ENCODE measurements at places on chromosomes 2 and 18.
A peak's percentile ranks its signal among the peaks of the same experiment; 100 is the strongest.

DNA sequence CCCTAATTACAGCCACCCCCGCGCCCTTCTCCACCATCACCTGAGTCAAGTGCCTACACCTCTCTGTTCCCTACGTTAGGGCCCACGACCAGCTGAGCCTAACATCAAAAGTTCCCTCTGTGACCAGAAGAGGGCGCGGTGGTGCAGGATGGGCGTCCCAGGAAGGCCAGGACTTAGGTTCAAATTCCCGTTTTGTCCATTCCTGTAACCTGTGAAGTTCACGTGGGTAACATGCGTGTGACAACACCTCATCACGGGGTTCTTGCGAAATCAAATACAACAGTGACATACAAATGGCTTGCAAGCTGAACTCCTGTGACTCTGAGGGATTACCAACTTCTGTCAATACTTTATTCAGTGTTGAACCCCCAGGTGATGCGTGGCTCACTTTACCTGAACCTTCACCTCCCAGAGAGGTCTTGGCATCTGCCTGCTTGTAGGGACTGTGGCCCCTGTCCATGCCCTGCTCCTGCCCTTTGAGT is 207.9 kb downstream of the ARL4C start:
- DNase-seq = peak; percentile 62

DNA sequence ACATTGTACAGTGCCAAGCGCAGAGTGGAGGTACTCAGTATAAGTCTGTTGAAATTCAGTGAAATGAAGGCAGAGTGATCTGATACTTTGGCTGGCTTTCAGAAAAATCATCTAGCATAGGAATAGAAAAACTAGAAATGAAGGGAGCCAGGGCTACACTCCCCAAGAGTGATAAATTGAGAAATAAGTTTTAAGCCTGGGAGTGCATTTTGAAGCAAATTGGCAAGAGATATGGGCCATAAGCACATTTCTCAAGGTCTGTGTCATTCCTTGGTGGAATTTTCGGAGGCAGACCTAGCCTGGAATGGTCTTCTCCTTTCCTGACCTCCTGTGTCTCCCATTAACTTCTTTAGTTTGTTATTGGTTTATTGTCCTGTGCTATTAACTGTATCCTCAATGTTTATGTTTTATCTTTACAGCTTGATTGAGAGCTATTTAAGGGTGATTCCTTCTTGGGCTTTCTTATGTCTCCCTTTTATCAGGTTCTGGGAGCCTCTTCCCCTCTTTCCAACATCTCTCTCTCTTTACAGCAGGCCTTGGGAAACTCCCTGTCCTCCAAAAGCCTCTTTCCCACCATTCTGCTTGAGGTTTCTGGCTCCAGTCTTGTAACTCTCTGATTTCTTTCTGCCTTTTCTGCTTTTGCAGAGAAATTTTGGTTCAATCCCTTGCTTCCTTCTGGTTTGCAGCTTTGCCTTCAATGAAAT is 649.5 kb downstream of the SLC4A3 start:
- DNase-seq = peak; percentile 82

DNA sequence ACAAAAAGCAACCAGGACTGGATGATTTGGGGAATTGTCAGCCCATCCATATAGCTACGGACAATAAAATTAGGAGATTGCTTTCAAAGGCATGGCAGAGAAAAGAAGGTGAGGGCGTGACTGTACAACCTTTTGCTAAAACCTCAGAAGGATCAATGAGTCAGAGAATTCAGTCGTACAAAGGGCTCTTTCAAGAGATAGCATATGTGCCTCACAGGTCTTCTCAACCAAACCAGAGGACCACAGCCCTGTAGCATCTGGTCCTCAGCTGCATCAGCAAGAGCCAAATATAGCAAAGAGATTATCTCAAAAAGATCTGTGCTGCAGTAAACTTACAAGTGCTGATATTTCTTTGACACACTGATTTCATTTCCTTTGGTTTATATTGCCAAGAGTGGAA is 149.9 kb upstream of the RAB6C start:
- DNase-seq = no peak

- DNase-seq = peak; percentile 38
Observed at GRCh38 chr2:41922177-41922576, 125.6 kb upstream of the PKDCC start.

DNA sequence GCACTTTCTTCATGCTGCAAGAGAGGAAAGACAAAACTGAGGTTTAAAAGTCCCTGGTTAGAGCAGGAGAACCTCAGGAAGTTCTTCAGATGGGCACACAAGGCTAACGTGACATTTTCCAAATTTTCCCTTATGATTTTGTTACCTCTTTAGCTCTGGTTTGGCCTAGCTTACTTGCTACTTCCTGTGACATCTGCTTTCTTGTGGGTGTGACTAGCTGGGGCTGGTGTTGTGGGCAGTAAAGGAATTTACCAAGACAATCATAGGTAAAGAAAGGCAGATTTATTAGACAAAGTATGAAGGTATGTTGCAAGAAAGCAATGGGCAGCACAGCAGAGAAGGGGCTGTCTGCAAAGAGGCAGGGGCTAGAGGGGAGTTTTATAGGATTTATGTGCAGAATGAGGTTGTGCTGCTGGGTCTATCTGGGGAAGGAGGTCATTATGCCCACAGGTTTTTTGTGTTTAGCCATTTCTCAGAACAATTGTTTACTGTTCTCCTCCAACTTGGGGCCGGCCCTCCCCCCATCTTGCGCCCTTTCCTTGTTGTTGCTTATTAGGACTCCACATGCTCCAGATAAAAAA is 6.7 kb upstream of the TNP1 start:
- DNase-seq = peak; percentile 29

DNA sequence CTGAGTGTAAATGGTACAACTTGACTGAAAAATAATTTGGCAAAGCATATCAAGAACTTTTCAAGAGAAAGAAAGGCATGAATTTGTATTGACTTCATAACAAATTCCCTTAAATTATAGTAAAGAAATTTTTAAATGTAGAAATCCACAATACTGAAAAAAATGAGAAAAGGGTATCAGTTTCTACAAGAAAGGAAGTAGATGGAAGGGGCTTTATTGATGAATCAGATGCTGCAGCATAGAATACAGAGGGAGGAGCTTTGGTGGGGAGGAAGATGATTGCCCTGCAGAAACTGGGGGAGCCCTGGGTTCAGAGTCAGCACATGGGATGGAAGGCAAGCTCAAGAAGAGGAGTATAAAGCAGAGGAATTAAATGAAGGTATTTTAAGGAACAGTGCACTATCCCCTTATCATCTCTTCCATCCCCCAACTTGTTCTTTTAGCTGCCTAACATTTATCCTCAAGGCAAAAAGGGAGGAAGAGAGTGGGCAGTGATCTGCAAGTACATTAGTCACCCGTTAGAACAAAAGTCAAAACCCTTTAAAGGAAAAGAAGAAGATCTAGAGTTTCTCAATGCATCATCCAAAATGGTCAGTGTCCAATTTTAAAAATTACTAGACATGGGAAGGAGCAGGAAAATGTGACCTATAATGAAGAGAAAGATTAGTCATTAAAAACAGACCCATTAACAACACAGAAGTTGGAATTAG is 77.7 kb downstream of the KCTD18 start:
- DNase-seq = no peak

- DNase-seq = no peak
Observed at GRCh38 chr2:7931808-7932207, 750.0 kb upstream of the ID2 start.

- no peak for DNase-seq
Observed at GRCh38 chr2:98822301-98823164, 91.6 kb upstream of the MGAT4A start.

GRCh38 chr18:67597759-67598158 is 81.2 kb upstream of the DSEL start:
- DNase-seq = no peak

DNA sequence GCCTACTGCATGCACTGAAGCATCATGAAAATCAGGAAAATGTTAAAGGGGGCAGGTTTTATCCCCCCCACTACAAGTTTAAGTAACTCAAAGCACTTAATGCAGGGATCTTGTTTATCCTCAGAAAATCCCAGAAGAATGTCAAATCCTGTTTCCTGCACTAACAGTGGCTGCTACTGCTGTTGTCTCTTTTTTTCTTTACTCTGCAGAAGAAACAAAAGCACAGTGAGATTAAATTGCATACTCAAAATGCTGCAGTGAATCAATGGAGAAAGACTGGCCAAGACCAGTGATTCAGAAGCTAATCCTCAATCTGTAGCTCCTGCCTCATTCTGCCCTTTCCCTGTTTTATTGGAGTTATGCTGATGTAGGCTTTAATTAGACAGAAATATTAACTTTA is 332.3 kb upstream of the FIGN start:
- no peak for DNase-seq

DNA sequence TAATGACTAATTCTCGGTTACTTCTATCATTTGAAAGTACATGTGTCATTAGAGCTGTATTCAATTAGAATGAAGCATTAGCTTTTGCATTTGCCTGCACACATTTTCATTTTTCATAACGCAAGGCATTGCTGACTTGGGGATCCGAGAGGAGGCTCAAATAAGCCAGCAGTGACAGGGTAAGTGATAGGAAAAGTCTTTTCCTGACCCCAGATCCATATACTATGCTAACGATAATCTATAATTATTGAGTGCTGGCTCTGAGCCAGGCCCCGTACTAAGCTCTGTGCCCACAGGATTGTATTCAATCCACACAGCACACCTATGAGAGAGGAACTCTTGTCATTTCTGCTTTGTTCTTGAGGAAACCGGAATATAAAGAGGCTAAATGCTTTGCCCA is 168.2 kb downstream of the VWC2L start:
- no peak for DNase-seq

GRCh38 chr2:54428108-54428831 is 27.9 kb upstream of the SPTBN1 start:
- DNase-seq = peak; percentile 35

- DNase-seq = no peak
Observed at GRCh38 chr18:24914171-24914525, 437.8 kb downstream of the ZNF521 start.
